ENCODE measurements at places on chromosomes 7 and 10.

DNA sequence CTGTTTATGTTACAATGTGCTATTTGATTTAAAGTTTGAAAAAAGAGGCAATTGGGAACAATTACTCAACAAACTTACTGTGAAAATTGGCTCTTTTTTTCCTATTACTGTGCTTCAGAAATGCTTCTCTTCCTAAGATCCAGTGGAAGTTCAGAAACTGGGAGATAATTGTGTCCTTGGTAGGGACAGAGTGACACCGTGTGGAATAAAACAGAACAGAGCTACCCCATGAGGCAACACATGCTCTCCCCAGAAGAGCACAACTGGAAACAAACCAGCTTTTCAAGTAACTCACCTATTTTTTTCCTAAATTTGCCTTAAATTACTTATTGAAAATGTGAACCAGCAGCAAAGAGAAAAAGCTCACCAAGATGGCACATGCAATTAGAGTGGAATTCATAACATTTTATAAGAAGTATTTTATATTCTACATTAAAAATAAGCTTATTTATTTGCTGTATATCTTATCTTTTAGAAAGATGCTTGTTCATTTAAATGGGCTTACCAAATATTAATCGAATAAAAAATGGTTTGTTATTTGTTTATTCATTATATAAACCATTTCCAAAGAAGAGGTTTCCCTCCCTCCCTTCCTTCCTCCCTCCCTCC, 346.1 kb upstream of the ANKRD30A start:
- peak; percentile 77 for DNase-seq

- no peak for DNase-seq
Measured at GRCh38 chr10:120646738-120647456, 189.9 kb downstream of the PLPP4 start.

- DNase-seq, result no peak
Measured at GRCh38 chr10:49407151-49407550, 11.3 kb upstream of the DRGX start.

DNA sequence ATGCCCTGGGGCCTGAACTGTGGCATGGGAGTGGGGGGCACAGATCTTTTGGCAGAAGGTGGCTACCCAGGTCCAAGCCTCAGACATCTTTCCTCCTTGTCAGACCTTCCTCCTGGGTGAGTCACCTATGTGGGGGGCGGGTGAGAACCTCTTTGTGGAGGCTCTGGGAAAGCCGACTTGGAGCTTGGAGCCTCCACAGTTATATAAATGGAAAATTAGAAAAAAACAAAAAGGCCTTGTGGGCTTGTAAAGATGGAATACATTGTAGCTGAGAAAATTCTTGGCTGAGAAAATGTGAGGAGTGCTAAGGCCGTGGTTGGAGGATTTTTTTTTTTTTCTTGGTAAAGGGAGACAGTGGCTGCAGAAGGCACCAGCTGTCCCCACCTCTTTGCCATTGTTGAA, 292.5 kb downstream of the CCDC3 start:
- peak; percentile 31 for DNase-seq

- DNase-seq, result no peak
Measured at GRCh38 chr7:66627151-66627681, 1.5 kb upstream of the KCTD7 start.

- no peak for DNase-seq
Measured at GRCh38 chr10:1414893-1415292, 322.4 kb downstream of the ADARB2 start.

GRCh38 chr10:48440771-48441170, 134.3 kb downstream of the MAPK8 start:
- no peak for DNase-seq

DNA sequence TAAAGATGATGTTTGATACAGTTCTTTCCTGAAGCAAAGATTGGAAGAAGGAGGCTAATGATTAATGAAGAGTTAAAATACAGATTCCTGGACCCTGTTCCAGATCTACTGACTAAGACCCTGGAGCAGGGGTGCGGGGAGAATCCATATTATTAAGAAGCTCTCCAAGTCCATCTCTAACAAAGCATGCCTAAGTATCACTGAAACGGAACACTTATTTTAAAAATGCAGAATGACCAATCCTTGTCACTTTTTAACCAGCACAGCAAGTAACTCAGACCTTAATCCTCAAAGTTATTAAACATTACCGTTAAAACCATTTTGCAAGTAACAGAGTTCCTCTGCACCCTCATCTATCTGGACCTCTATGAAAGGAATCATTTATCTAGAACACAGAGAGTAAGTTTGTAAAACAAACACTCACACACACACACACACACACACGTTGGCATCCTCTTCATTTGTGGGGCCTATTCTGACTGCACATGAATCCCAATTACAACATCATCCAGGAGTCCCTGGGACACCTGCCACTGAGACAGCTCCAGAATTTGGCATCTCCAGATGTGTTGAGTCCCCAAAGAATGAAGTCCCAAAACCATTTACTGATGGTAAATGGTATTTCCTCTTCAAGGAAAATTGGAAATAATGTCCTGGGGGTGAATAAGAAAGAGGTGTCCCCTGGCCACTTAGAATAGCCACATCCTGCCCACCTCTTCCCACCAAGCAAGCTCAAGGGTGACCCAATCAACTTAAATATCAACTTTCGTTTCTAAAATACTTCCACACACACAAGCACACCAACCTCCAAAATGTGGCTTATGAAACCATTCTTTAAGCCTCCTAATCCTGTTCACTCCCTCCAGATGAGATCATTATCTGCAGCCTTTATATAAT, 117.5 kb downstream of the PARD3 start:
- no peak for DNase-seq

- DNase-seq, result no peak
Measured at GRCh38 chr7:44694766-44695165, 53.9 kb upstream of the ZMIZ2 start.

GRCh38 chr10:118754229-118754555, 578 bp downstream of the CACUL1 start:
- peak; percentile 85 for DNase-seq

DNA sequence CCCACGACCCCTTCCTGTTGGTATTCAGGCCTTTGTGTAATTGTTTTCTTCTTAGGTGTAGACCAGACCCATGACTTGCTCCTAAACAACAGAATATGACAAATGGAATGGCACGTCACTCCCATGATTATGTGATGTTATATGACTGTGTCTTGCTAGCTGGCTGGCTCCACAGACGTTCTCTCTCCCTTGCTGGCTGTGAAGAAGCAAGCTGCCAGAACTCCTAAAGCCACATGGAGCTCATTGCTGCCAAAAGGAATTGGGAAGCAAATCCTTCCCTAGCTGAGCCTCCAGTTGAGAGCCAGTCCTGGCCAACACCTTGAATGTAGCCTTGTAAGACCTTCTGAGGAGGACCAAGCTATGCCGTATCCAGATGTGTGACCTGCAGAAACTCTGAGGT, 74.2 kb downstream of the RAB18 start:
- no peak for DNase-seq

GRCh38 chr7:105810556-105810955, 65.8 kb downstream of the ATXN7L1 start:
- no peak for DNase-seq

DNA sequence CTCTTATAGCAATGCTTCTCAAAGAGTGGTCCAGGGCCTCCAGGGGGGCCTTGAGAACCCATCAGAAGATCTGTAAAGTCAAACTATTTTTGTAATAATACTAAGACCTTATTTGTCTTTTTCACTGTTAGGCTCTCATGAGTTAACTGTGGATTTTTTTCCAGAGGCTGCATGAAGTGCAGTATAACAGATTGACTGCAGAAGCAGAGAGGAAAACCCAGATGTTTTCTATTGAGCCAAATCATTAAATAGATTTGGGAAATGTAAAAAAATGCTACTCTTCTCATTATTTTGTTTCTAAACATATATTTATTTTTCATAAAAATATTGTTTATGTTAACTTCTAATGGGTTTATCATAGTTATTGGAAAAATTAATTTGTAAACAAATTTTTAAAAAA, 589.0 kb upstream of the LRRTM3 start:
- DNase-seq, result no peak

DNA sequence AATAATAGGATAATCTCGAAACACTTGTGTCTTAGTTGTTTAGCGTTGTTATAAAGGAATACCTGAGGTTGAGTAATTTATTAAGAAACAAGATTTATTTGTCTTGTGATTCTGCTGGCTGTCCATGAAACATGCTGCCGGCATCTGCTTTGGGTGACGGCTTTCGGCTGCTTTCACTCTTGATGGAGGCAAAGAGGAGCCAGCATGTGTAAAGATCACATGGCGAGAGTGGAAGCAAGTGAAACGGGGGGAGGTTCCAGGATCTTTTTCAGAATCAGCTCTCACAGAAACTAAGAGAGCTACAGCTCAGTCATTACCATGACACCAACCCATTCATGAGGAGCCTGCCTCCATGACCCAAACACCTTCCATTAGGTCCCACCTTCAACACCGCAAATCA, 402.8 kb downstream of the CDC14C start:
- no peak for DNase-seq

DNA sequence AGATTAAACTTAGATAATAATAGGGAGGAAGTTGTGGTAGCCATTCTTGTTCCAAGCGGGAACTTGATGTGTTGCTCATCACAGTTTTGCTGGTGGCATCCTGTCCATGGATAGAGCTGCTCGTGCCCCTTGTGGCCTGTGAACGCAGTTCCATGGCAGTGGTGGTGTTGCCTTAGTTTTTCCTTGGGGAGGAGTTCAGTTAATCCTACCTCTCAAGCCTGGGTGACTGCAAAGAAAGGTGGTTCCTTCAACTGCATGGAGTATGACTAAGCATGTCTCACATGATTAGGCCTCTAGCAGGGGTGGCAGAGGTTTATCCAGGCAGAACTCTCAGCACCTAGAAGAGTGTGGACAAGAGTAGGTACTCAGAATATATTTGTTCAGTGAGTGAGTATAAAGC, 99.7 kb downstream of the MAPK8 start:
- DNase-seq, result peak; percentile 77

DNA sequence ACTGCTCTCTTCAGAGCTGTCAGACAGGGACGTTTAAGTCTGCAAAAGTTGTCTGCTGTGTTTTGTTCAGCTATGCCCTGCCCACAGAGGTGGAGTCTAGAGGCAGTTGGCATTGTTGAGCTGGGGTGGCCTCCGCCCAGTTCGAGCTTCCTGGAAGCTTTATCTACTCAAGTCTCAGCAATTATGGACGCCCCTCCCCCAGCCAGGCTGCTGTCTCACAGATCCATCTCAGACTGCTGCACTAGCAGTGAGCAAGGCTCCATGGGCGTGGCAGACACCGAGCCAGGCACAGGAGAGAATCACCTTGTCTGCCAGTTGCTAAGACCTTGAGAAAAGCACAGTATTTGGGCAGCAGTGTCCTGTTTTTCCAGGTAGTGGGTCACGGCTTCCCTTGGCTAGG, 98.1 kb downstream of the SDHAF3 start:
- DNase-seq, result peak; percentile 41

GRCh38 chr10:102327641-102328040, 67.9 kb upstream of the NFKB2 start:
- DNase-seq, result no peak

- DNase-seq, result no peak
Measured at GRCh38 chr7:139594090-139594489, 70.6 kb downstream of the CLEC2L start.

- DNase-seq, result peak; percentile 33
Measured at GRCh38 chr7:121019018-121019417, 30.5 kb downstream of the CPED1 start.

- peak; percentile 73 for DNase-seq
Measured at GRCh38 chr10:85548034-85548433, 818.6 kb downstream of the GRID1 start.

Data from mesendoderm (in vitro differentiated cells).